ENCODE measurements at places on chromosomes 13 and 19.

- DNase-seq = no peak
Observed at GRCh38 chr13:36072152-36072935, 58.8 kb downstream of the DCLK1 start.

DNA sequence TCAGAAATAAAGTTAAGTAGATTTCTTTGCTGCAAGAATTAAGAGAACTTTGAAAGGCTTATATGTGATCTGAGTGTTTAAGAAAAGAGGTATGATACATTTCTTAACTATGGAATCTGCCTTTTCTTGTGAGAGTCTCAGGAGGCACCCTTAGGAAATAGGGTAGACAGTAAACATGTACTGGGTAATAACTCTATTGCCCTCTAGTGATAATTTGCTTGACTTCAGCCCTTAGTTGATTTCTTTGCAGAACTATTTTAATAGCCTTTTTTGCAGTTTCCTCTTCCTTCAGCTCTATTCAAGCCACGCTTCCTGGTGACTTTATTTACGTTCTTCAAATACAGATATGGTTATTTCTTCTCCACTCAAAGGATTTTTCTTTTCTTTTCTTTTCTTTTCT is 37.0 kb upstream of the CCNA1 start:
- DNase-seq = no peak

GRCh38 chr13:34108410-34108809 is 290.5 kb downstream of the RFC3 start:
- no peak for DNase-seq

DNA sequence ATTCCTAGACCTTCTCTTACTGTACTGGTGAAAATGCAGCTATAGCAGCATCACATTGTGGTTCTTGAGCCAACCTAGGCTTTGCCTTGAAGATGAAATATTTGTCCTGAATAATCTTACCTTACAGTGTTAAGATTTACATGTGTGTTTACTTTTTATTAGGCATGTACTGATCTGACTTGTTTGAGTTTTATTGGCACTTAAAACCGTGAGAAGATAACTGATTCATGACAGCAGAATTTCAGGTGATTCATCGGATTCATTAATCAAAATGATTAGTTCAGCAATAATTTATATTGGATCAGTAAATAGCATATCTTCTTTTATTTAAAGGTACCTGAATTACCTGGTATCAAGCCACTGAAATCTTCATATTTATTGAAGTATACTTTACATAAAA is 296.3 kb downstream of the KLF5 start:
- DNase-seq = no peak

- DNase-seq = no peak
Observed at GRCh38 chr13:21917086-21918015, 246.5 kb downstream of the FGF9 start.

DNA sequence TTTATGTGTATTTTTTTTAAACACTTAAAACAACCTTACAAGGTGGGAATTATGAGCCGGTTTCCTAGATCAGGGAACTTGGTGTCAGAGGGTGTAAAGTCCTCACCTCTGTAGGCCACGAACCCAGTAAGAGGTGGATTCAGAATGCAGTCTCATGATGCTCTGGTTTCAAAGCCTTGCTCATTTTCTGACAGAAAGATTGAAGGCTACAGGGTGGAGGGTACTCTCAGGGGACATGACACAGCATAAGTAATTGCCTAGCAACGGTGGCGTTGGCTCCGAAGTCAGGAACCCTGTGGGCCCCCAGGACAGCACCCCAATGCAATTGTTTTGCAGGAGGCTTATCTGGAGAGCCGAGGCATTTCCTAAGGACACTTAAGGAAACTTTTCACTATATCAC is 794.7 kb downstream of the EFNB2 start:
- DNase-seq = no peak

DNA sequence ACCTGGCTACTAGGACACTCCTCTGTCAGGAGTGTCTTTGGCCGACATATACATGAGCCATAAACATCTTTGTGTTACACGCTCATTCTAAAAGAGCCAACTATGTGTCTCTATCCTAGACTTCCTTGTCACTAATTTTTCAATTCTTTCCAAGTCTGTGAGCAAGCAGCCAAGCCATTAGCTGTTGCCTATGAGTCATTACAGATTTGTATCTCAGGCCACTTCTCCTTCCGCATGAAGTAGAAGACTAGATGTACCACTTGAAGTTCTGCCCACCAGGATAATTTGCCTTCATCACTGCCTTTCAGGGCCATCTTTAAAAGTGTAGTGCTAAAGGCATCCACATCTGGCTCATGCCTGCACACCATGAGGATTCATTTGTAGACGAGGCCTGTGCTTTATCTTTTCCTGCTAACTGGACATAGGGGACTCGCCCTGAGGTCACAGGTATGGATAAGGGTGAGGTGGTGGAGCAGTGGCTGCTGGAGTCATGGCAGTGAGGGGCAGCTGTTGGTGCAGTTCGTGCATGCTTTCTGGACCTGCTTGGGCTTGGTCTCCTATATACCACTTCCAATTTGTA is 126.1 kb upstream of the KL start:
- no peak for DNase-seq

GRCh38 chr13:49314344-49314882 is 66.7 kb downstream of the CDADC1 start:
- no peak for DNase-seq

GRCh38 chr19:38842439-38843174 is 7.2 kb downstream of the HNRNPL start:
- DNase-seq = peak; percentile 88

- DNase-seq = no peak
Observed at GRCh38 chr19:5621945-5622464, 571 bp downstream of the SAFB2 start.

Data from CD4-positive, alpha-beta T cell treated with Interleukin-4 for 4 hours (primary cell).